ENCODE measurements at places on chromosomes 4 and X. TPM values are rescaled to one million over a fixed set of nuclear protein-coding genes. Genes with fewer than 3 reads are reported as not detected.

Gene MAGEA1
- not detected for polyA plus RNA-seq

GRCh38 chr4:76301775-76302162 is 4.8 kb upstream of the STBD1 start:
- no peak for DNase-seq

DNA sequence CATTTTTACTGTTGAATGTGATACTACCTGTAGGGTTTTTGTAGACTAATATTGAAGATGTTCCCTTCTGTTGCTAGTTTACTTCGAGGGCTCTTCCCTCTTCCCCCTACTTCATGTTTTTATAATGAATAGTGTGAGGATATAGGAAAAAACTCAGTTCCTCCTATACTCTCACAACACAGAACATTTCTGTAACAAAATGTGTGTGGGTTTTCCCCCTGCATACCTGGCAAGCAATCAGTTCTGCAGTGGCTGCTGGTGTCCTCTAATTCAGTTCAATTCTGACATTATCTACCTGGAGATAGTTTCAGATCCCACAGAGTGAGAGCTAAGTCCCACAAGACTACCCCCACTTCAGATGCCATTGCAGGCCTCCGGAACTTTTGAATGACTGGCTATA is 107.9 kb downstream of the KDM6A start:
- no peak for DNase-seq

- DNase-seq: no peak
Measured at GRCh38 chr4:168269896-168270295, 48.7 kb downstream of the DDX60 start.

GRCh38 chr4:55396308-55397125 is 760 bp downstream of the TMEM165 start:
- no peak for DNase-seq

Gene ADH1C
- 143 TPM for polyA plus RNA-seq

Gene RPA4
- 0.09 TPM for polyA plus RNA-seq

- no peak for DNase-seq
Measured at GRCh38 chr4:129220254-129220653, 124.3 kb downstream of the C4orf33 start.

DNA sequence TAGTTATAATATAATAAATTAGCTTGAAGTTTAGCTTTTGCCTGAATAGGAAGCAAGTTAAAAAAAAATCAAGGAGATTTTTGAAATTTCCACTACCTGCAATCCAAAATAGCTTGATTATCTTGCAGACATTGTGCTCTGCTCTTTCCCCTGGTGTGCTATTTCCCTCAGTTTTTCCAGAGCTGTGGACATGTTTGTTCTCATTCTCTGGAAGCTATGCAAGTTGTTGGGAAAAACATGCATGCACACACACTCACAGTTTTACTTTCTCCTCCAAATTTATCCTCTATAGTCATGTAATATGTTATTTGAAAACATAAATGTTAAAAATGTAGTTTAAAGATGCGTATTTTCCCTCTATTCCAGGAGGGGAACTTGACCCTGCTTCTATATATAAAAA is 225.8 kb upstream of the ARSJ start:
- DNase-seq: no peak

Gene OTOP1
- polyA plus RNA-seq: not detected

DNA sequence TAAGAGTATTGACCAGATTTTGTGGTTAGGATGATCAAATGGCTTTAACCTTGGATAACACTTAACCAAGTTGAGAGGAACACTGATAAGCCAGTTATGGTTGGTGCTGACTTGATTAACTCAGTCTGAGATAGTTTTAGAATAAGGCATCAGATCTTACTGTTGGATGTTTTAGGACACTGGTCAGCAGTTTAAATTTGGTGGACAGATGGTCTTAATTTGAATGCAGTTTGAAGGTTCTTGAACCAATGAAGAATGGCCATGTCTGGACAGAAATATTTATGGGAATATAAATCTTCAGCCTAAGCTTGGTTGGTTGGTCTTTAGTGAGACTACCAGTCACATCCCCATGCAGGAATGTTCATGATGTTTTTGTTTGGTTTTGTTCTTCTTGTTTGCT is 2.6 kb upstream of the GIMD1 start:
- DNase-seq: no peak

GRCh38 chrX:153917869-153918268 is 8.2 kb downstream of the ARHGAP4 start:
- no peak for DNase-seq

- DNase-seq: peak; percentile 10
Measured at GRCh38 chr4:189202182-189202868, 738.3 kb upstream of the FRG1 start.

Gene FAAH2
- polyA plus RNA-seq: 11.8 TPM

Gene MAGEE2
- 2.0 TPM for polyA plus RNA-seq

GRCh38 chr4:77956917-77957316 is 94.3 kb downstream of the MRPL1 start:
- no peak for DNase-seq

Gene PNCK
- 6.3 TPM for polyA plus RNA-seq

DNA sequence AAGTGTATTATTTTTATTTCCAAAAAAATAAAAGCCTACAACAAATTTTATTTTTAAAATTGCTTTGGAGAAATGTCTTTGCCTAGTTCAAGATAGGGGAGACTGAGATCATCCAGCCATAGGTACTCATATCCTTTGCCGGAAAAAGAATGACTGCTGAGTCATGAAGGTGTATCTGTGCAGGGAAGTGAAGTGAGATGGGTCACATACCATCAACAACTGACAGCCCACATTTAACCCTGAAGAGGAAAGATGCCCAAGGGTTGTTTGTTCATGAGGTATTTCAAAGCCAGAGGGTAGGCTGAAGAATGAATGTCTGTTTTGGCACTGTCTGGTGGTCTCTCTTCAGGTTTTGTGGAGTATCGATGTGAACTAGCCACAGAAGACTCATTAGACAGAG is 106.7 kb upstream of the TTC29 start:
- no peak for DNase-seq

DNA sequence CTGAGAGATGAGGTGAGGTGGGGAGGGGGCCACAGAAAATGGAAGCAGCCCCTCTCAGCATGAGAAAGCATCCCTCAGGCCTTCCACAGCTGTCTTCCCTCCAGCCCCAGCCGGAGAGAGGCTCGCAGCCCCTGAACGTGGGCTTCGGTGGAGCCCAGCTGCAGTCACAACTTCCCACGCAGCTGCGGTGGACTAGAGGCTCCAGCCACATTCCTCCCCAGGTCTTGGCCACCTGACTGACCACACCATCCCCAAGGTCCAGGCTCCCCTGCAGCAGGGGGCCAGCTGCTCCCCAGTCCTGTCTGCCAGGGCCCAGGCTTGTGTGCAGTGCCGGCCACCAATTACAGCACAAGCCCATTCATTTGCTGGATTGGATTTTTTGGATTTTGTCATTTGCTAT is 212.3 kb upstream of the BCOR start:
- DNase-seq: no peak
